KG1 (cell line): ENCODE measurements at places on chromosomes 2 and 18.

GRCh38 chr2:226720948-226721347 lies 78.7 kb downstream of the IRS1 start:
- DNase-seq: no peak

DNA sequence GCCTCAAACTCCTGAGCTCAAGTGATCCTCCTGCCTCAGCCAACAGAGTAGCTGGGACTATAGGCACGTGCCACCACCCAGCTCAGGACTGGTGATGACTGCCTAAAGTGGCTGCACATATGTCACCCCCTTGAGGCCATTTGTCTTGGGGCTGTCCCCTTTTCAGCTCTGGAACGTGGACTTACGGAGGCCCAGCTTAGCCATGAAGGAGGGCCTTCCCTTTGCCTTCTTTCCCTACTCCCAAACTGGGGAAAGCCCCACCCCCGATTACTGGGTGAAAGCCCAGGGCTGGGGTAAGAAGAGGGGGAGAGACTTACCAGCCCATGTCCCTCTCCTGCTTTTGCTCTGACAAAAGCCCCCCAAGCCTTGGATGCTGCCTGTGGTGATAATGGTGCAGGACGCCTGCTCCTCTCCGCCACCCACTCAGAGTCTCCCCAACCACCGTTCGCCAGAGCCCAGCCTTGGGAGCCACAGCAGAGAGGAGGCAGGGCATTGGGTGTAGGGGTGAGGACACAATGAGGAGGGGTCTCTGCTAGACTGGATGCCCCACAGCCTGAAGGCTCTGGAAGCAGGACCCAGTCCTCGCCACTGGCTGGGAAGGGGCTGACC lies 2.5 kb upstream of the DUSP2 start:
- no peak for DNase-seq

GRCh38 chr2:221134718-221135117 lies 437.4 kb downstream of the EPHA4 start:
- DNase-seq: no peak

- no peak for DNase-seq
Measured at GRCh38 chr18:77146249-77147080, 13.9 kb upstream of the MBP start.

- DNase-seq: no peak
Measured at GRCh38 chr18:51260118-51260517, 62.6 kb upstream of the MEX3C start.
